Mesangial cell (primary cell): ENCODE measurements at places on chromosomes 11 and 22. TPM values are rescaled to one million over a fixed set of nuclear protein-coding genes. Genes with fewer than 3 reads are reported as not detected.

The IGF2 gene
- 24.9 and 59.1 TPM in 2 replicates for total RNA-seq

The ARHGAP42 gene
- 21.7 and 27.5 TPM in 2 replicates for total RNA-seq

The PANX1 gene
- total RNA-seq, result 27.3 and 31.4 TPM in 2 replicates

The SULT4A1 gene
- total RNA-seq, result 0.51 and 0.65 TPM in 2 replicates

The FXYD6 gene
- 12.2 and 17.4 TPM in 2 replicates for total RNA-seq

The OR5L1 gene
- not detected in 2 replicates for total RNA-seq

The IGSF22 gene
- under 0.01 and 0.38 TPM in 2 replicates for total RNA-seq

The DUSP18 gene
- 5.9 and 9.0 TPM in 2 replicates for total RNA-seq

The SELENOH gene
- total RNA-seq, result 141 and 172 TPM in 2 replicates

The PHLDA2 gene
- 45.0 and 110 TPM in 2 replicates for total RNA-seq

The NLRX1 gene
- 19.1 and 25.4 TPM in 2 replicates for total RNA-seq

The MMP12 gene
- not detected in 2 replicates for total RNA-seq
